SW480 (cell line): ENCODE measurements at places on chromosomes 5 and 9.

GRCh38 chr9:79390781-79391770 is 180.7 kb upstream of the TLE4 start:
- DNase-seq = no peak

DNA sequence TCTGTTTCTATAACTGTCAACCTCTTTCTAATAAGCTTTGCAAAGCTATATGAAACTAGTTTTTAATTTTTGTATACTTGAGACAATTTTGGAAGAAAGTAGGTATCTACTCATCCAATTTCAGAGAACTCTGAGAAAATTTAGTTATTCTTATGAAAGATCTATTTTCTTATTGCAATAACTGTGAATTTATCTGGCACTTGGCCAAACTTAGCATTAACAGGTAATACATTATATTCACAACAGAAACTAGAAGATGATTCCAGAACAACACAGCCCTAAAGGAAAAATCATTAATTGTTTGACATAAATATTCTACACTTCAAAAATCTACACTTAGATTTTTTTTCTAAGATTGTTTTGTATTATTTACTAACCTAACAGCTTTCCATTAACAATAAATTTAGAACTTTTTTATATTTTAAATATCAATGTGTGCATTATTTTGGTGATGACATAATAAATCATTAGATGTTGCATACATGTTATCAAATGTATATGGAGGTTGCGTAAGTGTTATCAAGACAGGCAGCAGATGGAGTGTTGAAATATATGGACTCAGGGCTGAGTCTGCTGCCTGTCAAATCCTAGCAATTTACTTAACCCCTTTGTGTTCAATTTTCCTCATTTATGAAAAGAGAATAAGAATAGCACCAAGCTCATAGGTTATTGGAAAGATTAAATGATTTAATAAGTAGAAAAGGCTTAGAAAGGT is 141.8 kb downstream of the MUSK start:
- DNase-seq = no peak

DNA sequence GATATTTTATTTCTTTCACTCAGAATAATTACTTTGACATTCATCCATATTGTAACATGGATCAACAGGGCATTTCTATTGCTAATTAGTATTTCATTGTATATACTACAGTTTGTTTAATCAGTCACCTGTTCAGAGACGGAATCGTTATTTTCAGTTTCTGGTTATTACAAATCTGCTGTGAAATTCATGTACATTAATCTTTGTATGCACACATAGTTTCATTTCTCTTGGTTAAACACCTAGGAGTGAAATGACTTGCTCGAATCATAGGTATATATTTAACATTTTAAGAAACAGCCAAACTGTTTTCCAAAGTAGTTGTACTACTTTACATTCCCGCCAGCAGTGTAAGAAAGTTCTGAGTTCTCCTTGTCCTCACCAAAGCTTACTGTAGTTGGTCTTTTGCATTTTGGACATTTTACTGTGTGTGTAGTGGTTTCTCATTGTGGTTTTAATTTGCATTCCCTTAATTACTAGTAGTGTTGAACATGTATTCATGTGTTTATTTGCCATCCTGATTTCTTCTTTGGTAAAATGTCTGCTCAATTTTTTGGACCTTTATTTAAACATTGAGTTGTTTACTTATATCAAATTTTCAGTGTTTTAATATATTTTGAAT is 198.2 kb downstream of the SAXO1 start:
- no peak for DNase-seq

DNA sequence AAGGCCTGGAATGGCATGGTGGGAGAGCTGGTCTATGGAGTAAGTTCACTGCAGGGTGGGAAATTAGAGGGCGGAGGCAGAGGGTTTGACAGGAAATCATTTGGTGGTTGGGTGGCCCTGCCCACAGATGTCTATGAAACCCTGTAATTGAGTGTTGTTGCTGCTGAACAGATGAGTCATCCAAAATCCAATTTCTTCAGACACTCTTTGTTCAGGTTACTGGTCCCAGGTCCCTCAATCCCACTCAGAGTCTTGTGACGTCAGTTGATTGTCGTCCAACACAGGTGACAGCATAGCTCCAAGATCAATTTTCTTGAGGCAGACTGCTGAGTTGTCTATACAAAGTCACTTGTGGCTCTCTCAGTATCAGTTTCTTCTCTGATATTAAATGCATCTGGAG is 208.6 kb downstream of the GRIA1 start:
- DNase-seq = peak; percentile 47

GRCh38 chr5:128494516-128494915 is 43.5 kb downstream of the FBN2 start:
- no peak for DNase-seq
